ENCODE measurements at places on chromosomes 3 and 15. TPM values are rescaled to one million over a fixed set of nuclear protein-coding genes. Genes with fewer than 3 reads are reported as not detected.

Gene AVEN
- total RNA-seq = 13.4 TPM

GRCh38 chr3:125414669-125415068 lies 39.5 kb upstream of the ZNF148 start:
- H3K36me3 ChIP-seq = no peaks in the 10 kb centered on the region
- H3K27ac ChIP-seq = no peak overlapping the region
- no peak for DNase-seq
- H3K4me3 ChIP-seq = no peak overlapping the region
- H3K4me1 ChIP-seq = no peaks in the 10 kb centered on the region

- H3K36me3 ChIP-seq = no peaks in the 10 kb centered on the region
- no peak overlapping the region for H3K27ac ChIP-seq
- no peaks in the 10 kb centered on the region for H3K4me1 ChIP-seq
- H3K4me3 ChIP-seq = no peak overlapping the region
- no peaks in the 10 kb centered on the region for H3K27me3 ChIP-seq
These were observed 98.1 kb upstream of the UBE2E2 start for GRCh38 chr3:23105048-23105447.

DNA sequence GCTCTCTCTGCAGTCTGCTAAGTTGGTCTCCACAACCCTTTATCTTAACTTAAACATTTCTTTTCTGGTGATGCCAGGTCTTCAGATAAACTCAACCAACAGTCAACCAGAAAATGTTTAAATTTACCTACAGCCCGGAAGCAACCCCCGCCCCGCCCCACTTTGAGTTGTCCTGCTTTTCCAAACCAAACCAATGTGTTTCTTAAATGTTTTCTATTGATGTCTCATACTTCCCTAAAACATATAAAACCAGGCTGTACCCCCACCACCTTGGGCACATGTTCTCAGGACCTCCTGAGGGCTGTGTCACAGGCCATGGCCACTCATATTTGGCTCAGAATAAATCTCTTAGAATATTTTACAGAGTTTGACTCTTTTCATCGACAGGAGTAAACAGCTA lies 13.2 kb upstream of the GPR160 start:
- H3K4me1 ChIP-seq = peaks cover 12% of the 10 kb centered on the region
- H3K27ac ChIP-seq = no peak overlapping the region
- no peaks in the 10 kb centered on the region for H3K27me3 ChIP-seq
- H3K36me3 ChIP-seq = no peaks in the 10 kb centered on the region

DNA sequence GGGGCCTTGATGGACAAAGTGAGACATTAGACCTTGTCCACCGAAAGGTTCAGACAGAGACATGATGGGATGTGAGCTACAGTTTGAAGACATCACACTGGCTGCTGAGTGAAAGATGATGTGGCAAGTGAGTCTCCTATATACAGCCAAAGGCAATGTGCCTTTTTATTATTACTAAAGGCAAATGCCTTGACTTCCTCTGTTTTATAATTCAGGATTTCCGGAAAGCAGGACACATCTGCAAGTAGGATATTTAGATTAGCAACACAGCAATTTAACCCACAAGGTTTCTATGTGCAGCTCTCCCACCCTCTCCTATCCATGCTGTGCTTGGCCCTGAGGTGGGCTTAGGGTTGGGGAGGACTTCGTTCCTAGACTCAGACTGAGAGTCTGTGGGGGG lies 20.7 kb downstream of the SPATA12 start:
- H3K4me1 ChIP-seq = peaks cover 17% of the 10 kb centered on the region
- H3K4me3 ChIP-seq = no peak overlapping the region
- no peaks in the 10 kb centered on the region for H3K36me3 ChIP-seq
- no peak for DNase-seq
